ENCODE measurements at places on chromosomes 7 and 10.

DNA sequence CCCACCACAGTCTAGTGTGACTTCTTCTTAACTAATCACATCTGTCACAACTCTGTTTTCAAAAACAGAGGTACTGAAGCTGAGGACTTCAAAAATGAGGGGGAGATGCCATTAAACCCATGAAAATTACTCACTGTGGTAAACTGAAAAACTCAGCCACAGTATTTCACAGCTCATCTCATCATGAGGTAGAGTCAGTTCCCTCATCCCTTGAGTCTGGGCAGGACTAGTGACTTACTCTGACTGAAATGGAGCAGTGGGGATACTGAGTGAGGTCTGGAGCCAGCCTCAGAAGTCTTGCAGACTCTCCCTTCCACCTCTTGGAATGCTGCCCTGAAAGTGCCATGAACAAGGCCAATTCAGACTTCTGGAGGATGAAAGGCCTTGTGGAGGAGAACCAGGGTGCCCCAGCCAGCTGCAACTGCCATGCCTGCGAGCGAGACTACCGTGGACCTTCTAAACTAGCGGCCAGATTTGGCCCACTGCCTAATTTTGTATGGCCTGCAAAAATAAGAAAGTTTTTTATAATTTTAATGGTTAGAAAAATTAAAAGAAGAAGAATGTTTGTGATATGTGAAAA lies 24.7 kb upstream of the ANKRD1 start:
- no peak for DNase-seq

GRCh38 chr10:80598951-80599350 lies 61.2 kb downstream of the SH2D4B start:
- DNase-seq, result no peak

GRCh38 chr7:88437132-88437531 lies 130.4 kb upstream of the STEAP4 start:
- DNase-seq, result no peak

GRCh38 chr7:653829-654764 lies 72.4 kb upstream of the DNAAF5 start:
- no peak for DNase-seq

DNA sequence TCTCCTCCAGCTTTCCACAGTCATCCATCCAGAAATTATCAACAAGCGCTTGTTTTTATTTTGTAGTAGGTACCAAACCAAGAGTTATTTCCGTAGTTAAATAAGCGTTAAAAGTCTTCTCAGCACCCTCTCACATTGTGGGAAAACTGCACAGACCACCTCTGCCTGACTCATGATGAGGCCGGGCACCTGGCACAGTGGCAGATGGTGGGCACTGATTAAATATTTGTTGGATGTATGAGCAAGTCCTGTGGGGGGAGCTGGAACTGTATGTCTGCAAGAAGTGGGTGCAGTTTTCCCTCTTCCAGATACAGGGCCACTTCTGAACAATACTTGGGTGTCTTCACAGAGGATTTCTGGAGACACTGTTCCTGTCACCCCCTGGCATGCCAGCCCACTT lies 5.3 kb upstream of the REPIN1 start:
- DNase-seq, result no peak

- DNase-seq, result no peak
Measured at GRCh38 chr10:69916118-69916517, 114.4 kb downstream of the COL13A1 start.

GRCh38 chr10:76939933-76940468 lies 697.6 kb downstream of the KCNMA1 start:
- no peak for DNase-seq

GRCh38 chr7:35695473-35695850 lies 527 bp upstream of the HERPUD2 start:
- DNase-seq, result no peak

GRCh38 chr10:99784016-99784726 lies 1.7 kb downstream of the ABCC2 start:
- no peak for DNase-seq

DNA sequence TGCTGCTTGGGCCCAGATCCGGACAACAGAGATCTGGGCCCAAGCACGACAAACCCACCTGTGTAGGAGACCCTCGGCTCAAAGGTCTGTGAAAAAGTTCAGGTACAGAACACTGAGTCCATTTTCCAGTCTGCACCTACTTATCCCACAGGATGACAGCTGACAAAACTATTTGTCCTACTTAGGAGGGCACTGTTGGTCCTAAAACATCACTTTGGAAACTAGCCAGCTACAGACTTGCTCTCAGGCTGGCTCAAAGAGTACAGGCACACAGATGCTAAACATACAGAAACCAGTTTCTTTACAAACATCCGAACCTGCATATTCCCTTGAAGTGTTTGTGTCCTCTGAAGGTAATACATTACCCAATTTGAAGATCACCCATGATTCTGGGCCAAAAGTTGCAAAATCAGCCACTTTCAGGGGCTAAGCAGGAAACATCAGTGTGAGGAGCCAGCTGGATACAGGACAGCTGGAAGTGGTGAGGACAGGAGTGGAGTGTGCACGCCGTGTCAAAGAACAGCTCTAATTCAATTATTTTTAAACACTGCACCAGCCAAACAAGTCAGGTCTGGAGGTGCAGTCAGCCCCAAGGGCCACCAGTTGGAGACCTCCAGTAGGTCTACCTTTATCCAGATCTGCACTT lies 88.5 kb downstream of the NOC3L start:
- DNase-seq, result no peak

DNA sequence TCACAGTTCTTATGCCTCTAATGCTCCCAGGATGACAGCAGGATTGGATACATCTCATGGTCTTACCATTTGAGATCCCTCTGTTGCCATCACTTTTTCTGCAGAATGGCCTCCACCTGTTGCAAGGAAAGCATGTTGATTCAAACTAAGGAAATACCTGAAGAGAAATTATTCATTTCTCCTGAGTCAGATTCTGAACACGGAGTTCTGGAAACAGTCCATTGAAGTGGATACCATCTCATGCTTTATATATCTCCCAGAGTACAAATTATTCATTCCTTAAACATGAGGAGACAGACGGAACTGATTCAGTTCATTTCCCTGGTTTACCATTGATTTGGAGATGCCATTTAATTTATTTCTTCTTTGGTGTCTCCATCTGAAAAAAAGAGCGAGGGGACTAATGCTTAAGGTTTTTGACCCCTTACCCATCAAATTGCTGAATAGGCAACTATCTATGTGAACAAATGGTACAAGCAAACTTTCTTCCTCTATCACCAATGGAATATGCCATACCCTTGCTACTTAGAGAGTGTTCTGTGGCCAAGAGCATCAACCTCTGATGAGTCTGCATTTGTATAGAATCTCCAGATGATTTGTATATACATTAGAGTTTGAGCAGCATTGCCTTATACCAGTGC lies 305.0 kb upstream of the LRGUK start:
- no peak for DNase-seq

DNA sequence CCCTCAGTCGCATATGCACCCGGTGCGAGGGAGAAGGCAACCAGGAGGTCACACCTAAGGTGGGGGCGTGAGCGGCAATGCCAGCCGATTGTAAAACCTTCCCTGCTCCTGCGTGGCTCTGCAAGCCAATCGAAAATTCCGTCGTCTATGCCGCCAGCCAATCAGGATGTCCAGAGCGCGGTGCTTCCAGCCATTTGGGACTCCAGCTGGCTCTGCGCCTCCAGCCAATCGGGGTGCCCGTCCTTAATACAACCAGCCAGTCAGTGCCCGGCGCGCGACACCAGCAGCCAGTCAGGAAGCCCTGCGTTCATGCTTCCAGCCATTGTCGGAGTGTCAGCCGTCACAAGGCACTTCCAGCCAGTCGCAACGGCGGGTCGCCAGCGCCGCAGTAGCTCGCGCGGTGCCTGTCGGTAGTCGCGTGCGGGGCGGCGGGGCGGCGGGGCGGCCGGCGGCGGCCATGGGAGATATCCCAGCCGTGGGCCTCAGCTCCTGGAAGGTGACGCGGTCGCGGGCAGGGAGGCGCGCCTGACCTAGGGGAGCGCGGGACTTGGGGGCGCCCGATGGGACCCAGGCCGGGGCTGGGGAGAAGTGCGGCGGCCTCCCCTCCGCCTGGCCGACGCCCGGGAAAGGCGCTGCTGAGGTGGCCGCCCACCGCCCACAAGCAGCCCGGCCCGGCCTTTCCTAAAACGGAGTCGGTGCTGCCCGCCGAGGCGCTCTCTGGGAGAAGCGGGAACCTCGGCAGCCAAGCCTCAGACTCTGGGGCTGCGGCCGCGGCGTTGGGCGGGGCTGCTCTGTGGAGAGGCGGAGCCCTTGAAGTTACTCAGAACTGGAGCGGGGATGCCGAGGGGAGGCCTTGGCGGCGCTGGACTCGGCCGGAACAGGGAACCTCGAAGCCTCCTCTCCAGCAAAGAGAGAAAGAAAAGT lies at the start of gene AKR1E2:
TSS of gene AKR1E2 (plus strand) at position 340 of the 924 bp plus-strand sequence. CDS start at position 458, 118 bp downstream.
- DNase-seq, result no peak

DNA sequence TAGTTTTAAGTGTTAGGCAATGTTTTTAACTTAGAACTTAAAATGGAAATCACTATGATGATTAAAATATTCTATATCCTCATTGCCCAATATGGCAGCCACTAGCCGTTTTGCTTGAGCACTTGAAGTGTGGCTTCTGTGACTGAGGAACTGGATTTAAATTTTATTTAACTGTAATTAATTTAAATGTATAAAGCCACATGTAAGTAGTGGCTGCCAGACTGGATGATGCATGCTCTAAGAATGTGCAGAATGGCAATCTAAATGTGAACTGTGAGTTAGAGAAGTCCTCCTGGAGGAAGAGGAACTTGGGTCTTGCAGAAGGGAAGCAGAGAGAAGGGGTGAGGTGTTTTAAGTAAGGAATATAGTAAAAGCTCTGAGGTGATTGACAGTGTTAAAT lies 451.4 kb downstream of the SUGCT start:
- no peak for DNase-seq

DNA sequence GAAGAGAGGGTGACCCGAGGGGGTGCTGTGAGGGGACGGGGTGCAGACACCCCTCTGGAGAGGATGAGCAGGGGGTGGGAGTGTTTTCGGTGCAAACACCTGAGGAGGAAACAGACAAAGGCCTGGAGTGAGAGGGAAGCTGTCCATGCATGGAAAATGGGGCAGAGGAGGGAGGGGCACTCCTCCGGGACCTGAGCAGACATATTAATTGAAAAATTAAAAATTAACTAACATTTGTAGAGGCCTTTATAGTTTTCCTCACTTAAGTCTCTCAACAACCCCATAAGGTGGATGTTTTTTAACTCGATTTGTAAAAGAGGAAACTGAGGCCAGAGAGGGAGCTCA lies 1.2 kb downstream of the VPS37D start:
- DNase-seq, result no peak

DNA sequence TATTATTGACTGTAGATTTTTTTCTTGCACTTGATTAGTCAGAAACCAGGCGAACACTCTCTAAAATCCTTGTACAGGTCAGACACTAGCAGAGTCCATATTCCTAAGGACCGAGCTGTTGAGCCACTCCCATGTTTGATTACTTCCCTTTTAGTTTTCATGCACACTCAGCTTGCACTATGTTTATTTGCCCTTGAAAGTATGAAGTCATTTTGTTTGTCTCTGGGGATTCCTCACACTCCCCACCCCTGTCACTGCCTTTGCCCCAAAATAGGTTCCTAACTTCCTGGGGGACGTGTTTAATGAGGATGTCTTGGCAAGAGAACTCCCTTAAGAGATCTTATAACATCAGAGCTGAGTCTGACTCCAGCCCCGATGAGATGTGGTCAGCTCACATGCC lies 182.1 kb downstream of the EVX1 start:
- no peak for DNase-seq

- DNase-seq, result no peak
Measured at GRCh38 chr7:27124096-27124901, 6.3 kb downstream of the HOXA4 start.

DNA sequence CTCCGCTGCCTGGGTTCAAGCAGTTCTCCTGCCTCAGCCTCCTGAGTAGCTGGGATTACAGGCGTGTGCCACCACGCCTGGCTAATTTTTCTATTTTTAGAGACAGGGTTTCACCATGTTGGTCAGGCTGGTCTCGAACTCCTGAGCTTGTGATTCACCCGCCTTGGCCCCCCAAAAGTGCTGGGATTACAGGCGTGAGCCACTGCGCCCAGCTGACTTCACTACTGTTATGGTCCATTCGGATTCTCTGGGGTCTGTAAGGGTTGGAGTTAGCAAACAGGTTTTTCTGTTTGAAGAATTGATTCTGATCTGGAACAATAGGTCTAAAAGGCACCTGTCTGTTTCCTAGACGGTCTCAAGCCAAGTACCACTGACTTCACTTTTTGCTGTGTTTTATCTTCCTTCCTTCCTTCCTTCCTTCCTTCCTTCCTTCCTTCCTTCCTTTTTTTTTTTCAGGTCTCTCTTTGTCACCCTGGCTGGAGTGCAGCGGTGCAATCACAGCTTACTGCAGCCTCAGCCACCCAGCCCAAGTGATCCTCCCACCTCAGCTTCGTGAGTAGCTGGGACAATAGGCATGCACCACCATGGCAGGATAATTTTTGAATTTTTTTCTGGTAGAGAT lies 192.2 kb downstream of the CAMK1D start:
- DNase-seq, result no peak

GRCh38 chr7:66303454-66304155 lies 98.5 kb downstream of the TPST1 start:
- no peak for DNase-seq

- no peak for DNase-seq
Measured at GRCh38 chr7:129774359-129774758, 162.8 kb downstream of the NRF1 start.

GRCh38 chr7:147483634-147484292 lies 1106.8 kb upstream of the C7orf33 start:
- DNase-seq, result no peak

GRCh38 chr7:131692131-131692960 lies 135.9 kb upstream of the PODXL start:
- peak; percentile 33 for DNase-seq

- no peak for DNase-seq
Measured at GRCh38 chr10:10346390-10347150, 671.1 kb upstream of the CELF2 start.

DNA sequence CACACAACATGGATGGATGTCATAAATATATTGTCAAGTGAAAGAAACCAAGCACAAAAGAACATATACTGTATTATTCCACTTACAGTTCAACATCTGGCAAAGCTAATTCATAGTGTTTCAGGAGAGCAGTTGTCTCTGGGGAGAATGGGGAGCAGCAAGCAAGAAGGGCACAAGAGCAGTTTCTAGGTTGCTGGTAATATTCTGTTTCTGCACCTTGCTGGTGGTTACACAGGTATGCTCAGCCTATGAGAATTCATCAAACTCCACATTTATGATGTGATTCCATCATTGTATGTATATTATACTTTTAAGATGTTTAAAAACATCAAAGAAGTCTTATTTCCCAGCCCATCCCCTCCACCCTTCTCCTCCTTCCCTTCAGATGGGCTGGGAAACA lies 18.1 kb upstream of the PALS2 start:
- no peak for DNase-seq

- DNase-seq, result no peak
Measured at GRCh38 chr7:134500982-134501381, 26.4 kb upstream of the AKR1B10 start.

DNA sequence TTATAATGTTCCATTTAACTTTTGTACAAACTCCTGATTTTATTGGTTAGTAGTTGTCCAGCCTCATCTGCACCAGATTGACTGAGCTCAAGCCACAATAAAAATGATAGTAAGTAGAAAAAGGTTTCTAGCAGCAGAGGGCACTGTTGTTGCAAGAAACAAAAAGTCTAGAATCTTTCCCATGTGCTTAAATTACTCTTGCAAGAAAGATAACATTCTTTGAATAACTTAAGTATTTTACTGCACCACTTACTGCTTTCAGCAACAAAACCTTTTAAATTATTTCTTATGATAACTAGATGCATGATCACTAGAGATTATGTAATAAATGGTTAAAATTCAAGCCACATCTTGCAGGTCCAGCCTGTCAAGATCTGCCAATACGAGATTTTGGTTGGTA lies 27.0 kb downstream of the LMOD2 start:
- DNase-seq, result no peak

- no peak for DNase-seq
Measured at GRCh38 chr7:128165927-128166420, 75.1 kb upstream of the LEP start.
